NCI-H460 (cell line): ENCODE measurements at places on chromosomes 16 and 17. TPM values are rescaled to one million over a fixed set of nuclear protein-coding genes. Genes with fewer than 3 reads are reported as not detected.

The PRMT7 gene
- 39.4 and 51.7 TPM in 2 replicates for total RNA-seq

The SHISA9 gene
- total RNA-seq, result 0.02 and 0.12 TPM in 2 replicates

The OR1F1 gene
- total RNA-seq, result 0.58 and 0.67 TPM in 2 replicates

- DNase-seq, result no peak
Observed at GRCh38 chr16:85445064-85445778, 167.9 kb upstream of the GSE1 start.

DNA sequence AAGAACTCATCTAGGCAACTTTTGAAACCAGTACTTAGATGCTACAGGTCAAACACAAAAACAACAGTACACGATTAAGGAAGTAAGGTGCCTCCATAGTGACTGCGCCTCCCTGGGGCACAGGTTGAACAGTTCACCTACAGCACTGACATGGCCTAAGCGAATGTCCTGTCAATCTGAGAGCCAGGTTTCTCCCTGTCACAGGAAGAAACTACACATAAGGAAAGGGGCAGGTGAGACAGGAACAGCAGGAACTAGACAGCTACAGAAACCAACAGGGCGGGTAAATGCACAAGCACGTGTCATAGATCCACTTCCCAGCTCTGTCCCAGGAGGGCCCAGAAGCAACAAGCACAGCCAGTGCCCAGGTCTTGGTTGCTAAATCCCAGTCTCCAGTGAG is 8.0 kb upstream of the ARHGDIA start:
- DNase-seq, result no peak

DNA sequence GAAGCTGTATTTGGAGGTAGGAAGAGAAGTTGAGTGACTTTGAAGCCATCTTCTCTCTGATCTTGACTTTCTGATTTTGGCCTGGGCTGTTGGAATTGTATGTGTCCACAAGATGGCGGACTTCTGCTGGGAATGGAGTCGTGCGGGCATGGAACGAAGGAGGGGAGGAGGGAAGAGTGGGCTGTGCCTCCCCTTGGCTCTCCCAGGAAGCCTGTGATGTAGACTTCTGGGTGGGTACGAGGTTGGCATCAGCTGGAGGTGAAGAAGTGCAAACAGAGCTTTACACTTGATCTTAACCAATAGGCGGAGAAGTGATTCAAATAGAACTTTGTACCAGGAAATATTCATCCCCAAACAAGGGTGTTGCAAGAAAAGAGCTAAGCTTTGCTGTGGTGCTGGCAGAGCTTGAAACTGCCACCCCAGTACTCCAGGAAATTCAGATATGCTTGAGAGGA is 7.4 kb upstream of the TMEM220 start:
- peak; percentile 48 for DNase-seq

- DNase-seq, result no peak
Observed at GRCh38 chr16:84351630-84352029, 16.7 kb upstream of the ATP2C2 start.
